Ovary (tissue), 10 donors: ENCODE measurements at places on chromosomes 6 and 20.

- DNase-seq = peak; percentile 96
Measured at GRCh38 chr6:15248451-15249370, 2.8 kb downstream of the JARID2 start.

- DNase-seq = no peak
Measured at GRCh38 chr20:20611167-20611566, 101.3 kb downstream of the RALGAPA2 start.

- DNase-seq = no peak
Measured at GRCh38 chr6:136723780-136724179, 68.5 kb downstream of the MAP3K5 start.

DNA sequence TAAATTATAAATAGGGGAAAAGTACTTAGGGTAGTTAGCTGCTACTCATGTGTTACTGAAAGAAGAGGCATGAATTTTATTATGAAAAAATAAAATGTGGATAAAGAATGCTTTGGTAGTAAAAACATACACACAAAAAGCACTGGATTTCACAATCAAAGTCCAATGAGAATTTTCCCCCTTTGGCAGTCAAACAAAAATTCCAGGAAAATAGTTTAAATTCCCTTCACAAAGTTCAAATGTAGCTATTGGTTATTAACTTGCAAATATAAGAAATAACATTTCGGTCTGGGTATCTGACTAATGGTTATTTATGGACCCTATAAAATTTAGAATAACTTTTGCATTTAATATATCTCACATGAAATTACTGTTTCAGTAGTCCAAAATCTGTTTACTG lies 210.4 kb downstream of the FOXC1 start:
- no peak for DNase-seq

GRCh38 chr6:37480118-37480736 lies 19.5 kb downstream of the CCDC167 start:
- no peak for DNase-seq

DNA sequence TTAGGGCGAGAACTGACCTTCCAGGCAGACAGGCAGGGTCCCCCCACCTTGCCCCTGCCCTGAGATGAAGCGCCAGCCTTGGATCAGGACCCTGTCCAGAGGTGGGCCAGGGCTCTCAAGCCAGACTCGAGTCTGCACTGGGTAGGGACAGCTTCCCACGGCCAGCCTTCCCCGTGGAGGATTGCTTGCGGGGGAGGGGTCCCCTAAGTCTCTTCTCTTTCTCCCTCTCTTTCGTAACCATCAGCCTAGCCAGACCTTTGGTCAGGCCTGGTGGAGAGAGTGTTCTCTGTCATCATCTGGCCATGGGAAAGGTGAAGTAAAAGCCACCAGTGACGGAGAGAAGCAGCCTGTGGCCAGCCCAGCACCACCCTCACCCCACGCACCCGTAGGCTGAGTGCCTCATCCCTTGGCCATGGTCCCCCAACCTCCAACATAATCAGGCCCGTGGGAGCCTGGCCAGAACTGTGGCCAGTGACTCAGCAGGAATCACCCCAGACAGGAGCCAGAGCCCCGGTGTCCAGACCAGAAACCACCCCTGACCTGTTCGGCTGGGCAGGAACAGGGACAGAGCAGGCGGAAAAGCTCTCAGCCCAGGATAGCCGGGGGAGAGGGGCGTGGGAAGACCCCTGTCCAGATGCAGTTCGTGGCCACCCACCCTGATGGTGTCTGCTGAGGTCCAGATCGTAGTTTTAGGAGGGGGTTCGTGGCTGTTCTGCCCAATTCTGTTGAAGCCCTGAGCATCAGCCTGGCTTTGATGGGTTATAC lies 47.1 kb downstream of the SNAI1 start:
- peak; percentile 55 for DNase-seq

- no peak for DNase-seq
Measured at GRCh38 chr6:169140986-169141495, 112.6 kb downstream of the THBS2 start.

DNA sequence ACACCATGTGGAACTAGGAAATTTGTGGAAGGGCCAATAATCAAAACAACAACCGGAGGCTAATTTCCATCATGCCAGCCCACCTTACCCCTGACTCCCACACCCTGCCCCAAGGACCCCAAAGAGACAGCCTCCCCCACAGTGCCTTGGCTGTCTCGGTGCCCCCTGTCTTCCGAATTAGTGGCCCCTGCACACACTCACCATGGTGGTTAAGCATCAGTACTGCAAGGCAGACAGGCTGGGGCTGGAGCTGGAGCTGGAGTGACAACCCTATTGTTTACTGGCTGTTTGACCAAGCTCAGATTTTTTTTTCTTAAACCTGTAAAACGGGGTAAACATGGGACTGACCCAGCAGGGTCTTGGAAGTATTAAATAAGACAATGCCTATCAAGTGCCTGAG lies 238.0 kb downstream of the TFAP2C start:
- no peak for DNase-seq

DNA sequence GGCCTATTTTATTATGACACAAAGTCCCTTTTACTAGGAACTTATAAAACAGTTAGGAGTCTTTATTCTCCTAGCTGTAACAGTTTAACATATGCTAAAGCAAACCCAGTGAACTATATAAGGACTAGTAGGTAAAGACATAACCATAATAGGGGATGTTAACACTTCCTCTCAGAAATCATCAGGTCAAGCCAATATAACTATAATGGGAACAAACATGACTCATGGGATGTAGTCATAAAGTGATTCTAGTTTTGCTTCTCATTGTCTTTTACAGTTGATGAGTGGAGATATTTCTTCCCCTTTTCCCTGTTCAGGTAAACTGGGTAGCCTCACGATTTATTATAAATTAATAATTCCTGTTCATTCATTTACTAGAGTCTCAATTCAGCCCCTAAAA lies 9.7 kb downstream of the PTCHD4 start:
- no peak for DNase-seq

DNA sequence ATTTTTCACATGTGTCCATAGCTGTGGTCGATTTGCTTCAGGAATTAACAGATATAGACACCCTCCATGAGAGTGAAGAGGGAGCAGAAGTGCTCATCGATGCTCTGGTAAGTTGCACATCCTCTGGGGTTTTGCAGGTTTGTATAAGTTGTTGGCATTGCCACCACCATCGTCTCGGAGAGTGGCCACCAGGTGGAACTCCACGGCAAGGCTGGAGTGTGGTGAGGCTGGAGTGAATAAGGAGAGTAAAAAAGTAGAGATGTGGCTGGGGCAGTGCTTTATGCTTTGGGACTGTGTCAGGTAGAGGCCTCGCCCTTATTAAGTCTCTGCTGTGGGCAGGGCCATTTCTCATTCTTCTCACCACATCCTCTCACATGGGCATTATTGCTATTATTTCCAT lies 63.7 kb downstream of the CTNNBL1 start:
- no peak for DNase-seq

DNA sequence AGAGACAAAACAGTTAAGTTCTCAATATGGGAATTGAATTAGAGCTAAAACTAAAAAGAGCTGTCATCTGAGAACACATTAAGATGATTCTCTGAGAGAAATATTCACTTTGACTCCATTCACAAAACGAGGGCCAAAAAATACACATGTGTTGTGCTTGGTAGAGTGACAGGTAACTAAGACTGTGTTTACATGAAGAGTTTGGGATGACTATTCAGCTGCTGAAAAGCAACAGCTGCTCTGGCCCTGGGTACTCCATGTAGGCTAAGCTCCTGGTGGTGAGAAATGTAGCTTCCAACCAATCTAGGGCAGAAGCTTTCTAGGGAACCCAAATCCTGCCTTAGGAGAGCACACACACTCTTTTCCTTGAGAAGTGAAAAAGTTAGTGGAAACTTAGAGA lies 184.5 kb downstream of the COL21A1 start:
- no peak for DNase-seq

- no peak for DNase-seq
Measured at GRCh38 chr6:64252256-64252655, 616.7 kb downstream of the PHF3 start.

DNA sequence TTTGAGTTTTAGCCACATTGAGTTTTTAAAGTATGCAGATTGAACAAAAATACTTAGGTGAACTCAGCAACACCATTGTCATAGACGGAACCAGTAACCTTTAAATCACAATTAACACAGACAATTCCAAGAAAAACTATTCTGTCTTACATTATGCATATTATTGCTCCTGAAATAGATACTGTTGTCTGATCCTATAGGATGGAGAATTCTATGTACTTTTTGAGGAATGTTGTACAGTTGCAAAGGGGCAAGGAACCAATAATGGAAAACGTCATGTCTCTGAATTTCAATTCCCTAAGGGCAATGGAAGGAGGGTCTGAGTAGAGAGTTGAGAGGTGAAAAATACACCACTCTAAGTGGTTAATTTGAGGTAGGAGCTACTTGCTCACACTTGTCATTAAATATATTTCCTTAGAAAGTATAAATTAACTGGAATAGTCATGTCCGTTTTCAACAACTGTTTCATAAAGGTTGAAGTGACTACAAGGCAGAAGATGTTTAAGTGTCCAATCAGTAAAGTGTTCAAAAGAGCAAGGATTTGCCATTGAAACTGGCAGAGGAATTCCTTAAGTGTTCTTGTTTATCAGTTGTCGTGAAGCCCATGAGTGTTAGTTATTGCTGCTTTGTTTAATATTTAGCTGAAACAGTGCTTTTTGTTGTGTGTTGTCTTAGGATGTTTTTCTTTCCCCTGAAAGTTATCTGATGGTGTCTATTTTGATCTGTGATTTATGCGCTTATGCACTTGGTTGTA lies 1.3 kb downstream of the NKAIN2 start:
- no peak for DNase-seq

DNA sequence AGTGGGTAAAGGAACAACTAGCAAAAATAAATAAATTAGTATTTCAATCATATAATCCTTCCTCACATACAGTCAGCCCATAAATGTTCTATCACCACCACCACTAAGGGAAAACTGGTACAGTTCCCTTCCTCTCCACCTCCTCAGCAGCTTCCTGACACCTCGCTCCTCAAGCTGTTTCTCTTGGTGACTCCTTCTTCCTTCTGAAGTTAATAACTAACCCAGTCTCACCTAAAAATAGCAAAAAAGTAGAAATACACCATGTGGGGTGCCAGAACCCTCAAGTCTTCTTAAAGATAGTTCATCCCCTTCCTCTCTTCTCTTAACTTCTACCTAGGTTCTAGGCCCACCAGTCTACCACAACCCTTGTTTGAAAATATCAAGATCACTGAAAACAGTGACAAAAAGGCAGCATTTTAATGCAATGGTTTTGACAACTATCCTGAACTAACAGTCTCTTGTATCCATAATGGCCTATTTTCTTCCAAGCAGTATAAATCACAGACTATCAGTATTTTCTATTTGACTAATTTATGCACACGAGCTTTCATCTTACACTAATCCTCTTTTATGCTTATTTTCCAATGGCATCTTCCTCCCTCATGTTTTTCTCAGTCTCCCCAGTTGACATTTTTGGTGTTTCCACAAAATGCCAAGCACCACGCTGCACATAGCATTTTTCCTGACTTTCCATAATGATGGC lies 85.5 kb downstream of the KHDC1L start:
- DNase-seq = no peak

GRCh38 chr6:128525406-128525805 lies 5.0 kb upstream of the PTPRK start:
- no peak for DNase-seq

GRCh38 chr20:61297491-61297890 lies 45.4 kb downstream of the CDH4 start:
- DNase-seq = no peak

DNA sequence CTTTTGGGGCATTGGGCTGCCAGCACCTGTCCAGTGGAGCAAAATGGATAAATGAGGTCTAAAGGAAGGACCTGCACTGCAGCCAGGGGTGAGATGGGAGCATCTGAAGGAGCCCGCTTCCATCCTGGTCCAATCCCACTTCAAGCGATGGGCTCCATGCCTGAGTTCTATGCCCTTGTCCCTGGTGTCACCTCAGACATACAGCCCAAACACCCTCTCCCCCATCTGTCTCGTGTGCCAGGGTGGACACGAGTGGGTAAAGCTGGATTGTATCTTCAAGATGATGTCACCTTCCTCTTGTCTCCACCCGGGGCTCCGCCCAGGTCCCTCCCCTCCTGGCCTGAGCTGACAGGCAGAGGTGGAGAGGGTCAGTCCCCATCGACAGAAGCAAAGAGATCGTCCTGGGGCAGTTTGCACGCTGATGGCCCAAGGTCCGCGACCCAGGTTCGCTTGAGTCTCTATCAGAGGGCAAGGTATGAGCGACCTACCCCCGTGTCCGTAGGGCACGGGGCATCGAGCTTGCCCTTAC lies 544 bp downstream of the SMIM29 start:
- DNase-seq = peak; percentile 58

DNA sequence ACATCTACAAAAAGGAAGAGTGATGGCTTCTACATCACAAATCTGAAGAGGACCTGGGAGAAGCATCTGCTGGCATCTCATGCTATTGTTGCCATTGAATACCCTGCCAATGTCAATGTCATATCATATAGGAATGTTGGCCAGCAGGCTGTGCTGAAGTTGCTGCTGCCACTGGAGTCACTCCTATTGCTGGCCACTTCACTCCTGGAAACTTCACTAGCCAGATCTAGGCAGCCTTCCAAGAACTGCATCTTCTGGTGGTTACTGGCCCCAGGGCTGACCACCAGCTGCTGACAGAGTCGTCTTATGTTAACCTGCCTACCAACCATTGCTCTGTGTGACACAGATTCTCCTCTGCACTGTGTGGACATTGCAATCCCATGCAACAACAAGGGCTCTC lies 111.8 kb downstream of the PERP start:
- DNase-seq = no peak

GRCh38 chr6:148616841-148617240 lies 130.0 kb upstream of the UST start:
- DNase-seq = no peak

DNA sequence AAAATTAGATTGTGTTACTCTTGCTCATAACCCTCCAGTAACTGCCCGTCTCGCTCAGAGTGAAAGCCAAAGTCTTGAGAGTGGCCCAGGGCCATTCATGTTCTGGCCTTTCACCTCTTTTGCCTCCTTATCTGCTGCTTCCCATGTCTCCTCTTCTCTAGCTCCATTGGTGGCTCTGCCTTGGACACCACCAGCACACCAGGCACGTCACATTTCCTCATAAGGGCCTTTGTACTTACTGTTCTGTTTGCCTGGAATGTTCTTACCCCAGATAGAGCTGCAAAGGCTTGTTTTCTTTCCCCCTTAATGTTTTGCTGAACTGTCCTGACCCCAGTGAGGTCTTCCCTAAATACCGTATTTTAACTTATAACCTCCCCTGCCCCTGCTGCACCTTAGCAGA lies 29.3 kb downstream of the MCM8 start:
- no peak for DNase-seq

DNA sequence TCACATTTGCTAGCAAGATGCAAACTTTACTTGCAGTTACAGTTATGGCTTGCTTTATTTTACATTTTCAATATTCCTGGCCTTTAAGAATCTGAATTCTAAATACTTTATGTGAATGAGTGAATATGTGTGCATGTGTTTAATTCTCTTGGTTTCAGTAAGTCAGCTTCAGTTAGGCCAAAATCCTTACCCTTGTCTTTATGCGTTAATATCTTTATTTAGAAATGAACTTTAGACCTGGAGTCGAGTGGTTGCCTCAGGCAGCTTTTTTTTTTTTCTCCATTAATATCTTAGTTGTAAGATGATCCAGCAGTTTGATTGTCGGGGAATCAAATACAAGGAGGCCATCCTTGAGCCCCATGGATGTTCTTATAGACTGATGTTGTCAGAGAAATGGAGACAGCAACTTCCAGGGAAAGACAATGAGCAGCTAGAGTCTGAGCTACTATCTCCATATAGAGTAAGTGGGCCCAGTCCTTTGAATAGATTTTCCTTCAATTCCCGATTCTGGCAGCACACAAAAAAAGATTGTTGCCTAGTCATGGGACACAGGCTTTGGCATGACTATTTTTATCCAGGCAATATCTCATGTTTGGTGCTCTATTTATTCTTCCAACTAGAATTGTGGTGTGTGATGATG lies 398.0 kb downstream of the DHX35 start:
- DNase-seq = no peak
